NCI-H446 treated with DMSO at 0.1 percent for 48 hours (cell line): ENCODE measurements at places on chromosomes 11 and 22.
A peak's percentile ranks its signal among the peaks of the same experiment; 100 is the strongest.

GRCh38 chr22:24125941-24126340, 55.3 kb upstream of the SUSD2 start:
- no peak for DNase-seq

GRCh38 chr11:11251394-11251970, 101.6 kb downstream of the CSNK2A3 start:
- DNase-seq, result no peak

- DNase-seq, result peak; percentile 58
These were observed 93.9 kb downstream of the TECTA start for GRCh38 chr11:121194731-121195596.

GRCh38 chr11:85551881-85552280, 75.3 kb downstream of the DLG2 start:
- DNase-seq, result no peak

DNA sequence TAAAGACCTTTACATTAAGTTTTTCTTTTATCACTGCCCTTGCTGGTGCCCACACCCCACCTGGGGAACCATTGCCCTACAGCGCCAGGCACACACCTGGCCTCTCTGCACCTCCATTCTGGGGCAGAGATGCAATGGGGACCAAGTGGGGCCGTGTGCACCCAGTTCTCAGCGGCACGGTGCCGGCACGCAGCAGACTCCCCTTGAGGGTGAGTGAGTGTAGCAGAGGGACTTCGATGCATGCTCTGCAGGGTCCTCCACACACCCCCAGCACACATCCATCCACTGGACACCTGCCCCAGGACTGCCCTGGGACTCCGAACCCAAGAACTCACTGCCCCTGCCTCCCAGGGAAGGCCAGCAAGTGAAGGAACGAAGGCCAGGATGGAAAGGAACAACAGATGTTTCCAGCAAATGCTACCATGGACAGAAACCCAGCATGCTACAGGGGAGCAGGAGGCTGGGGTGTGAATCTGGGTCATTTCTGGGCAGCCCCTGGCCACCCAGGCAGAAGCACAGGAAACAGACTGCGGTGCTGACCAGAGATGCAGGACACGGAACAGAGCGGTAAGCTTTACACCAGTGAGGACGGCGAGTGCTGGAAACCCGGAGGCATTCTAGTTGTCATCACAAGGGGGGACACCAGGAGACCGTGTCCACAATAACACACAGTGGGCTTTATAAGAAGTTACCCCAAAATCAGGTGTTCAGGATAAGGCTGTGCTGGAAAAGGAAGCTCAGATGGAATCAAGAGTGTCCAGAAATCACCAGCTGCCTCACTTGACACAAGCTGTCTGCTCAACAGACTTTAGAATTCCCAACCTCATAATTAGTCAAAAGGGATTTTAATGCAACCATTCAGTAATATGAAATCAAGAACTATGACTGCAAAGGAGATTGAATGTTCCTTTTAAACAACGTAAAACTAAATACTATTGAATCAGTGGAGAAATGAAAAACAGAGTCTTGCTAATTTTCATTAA, 32.7 kb upstream of the MOB2 start:
- DNase-seq, result no peak

DNA sequence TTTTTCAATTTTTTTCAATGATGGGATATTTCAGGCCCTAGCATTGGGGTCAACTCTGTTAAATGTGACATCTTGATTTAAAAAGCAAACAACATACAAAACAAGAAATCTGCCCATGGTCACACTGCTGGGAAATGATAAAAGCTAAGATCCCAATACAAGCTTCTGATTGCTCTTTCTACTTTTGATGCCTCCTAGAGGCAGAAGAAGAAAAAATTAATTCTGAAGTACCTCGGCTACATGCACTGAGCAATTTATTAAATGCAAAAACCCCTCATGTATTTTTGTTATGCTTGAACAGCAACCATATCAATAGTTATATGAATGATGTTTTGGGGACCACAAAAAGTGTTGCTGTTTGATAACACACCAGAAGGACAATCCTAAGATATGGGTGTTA, 342.1 kb upstream of the NARS2 start:
- no peak for DNase-seq

DNA sequence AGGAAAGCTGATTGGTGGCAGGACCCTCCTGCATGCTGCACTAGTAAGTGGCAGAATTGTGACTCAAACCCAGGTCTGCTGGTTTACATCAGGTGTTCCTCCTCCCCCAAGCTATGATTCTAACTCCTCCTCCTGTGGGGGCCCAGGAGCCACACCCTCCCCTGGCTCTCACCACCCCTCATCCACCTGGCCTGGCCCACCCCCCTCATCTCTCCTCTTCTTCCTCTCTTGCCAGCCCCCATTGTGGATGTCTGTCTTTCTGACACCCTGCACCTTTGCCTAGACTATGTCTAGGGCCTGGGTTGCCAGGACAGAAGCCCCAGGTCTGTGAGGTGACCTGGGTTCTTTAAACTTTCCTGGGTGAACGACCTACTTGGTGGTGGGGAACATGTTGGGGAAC, 59.9 kb downstream of the GRIK4 start:
- DNase-seq, result no peak

GRCh38 chr11:134932761-134933160, 520.7 kb upstream of the B3GAT1 start:
- DNase-seq, result no peak

- no peak for DNase-seq
These were observed 1.1 kb upstream of the PLXNB2 start for GRCh38 chr22:50308597-50308935.

- DNase-seq, result no peak
These were observed 24.6 kb upstream of the DGAT2 start for GRCh38 chr11:75743711-75744563.

DNA sequence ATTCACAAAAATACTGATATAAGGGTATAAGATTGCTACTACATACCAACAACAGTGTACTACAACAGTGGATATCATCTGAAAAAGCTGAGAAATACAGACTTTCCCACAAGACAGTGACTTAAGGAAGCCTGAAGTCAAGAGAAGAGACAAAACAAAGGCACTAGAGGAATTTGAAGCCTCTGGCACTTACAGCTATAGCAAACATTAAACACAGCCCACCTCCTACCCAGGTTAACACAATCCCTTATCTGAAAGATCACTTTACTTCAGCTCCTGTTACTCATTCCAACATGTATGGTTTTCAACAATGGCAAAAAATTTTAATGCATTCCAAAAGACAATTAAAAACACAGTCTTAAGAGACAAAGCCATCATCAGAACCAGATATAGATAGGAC, 388.5 kb downstream of the JRKL start:
- DNase-seq, result no peak

DNA sequence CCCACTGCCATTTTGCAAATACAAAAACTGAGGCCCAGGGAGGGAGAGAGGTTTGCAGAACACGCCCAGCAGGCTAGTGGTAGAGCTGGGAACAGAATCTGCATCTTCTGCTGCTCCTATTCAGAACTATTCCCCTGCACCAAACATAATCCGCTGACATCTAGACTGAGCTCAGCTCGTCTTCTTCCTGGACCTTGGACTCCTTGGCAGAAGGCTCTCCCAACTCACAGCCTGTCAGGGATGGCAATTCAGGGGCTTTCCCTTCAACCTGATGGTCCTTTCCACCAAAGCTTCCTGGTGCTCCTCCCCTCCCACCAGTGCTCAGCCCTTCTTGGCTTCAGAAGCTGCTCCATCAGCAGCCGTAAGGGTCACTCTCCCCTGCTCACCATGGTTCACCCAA, 9.5 kb upstream of the NPAS4 start:
- no peak for DNase-seq

DNA sequence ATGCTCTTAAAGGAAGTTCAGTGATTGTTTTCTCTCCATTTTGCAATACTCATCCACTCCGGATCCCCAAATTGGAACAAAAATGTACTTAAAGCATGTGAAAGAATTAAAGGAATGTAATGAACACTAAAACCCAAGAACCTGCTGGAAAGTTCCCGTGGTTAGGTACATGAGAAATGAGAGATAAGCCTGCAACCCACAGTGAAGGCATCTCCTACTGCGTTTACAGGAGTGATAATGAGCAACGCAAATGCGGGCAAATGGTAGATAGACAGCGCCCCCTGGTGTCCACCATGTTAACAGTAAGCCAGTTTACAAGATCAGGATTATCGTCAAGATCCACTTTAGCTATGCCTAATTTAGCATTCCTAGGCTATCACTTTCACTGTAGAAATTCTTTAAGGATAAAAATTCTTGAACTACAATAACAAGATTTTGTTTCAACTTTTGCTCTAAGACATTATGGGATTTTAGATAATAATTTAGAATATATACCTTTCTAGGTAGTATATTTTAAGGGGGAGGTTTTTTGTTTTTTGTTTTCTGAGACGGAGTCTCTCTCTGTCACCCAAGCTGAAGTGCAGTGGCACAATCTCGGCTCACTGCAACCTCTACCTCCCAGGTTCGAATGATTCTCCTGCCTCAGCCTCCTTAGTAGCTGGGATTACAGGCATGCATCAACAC, 29.9 kb downstream of the ALG9 start:
- peak; percentile 51 for DNase-seq

GRCh38 chr11:45104790-45105084, 41.7 kb upstream of the PRDM11 start:
- DNase-seq, result no peak

DNA sequence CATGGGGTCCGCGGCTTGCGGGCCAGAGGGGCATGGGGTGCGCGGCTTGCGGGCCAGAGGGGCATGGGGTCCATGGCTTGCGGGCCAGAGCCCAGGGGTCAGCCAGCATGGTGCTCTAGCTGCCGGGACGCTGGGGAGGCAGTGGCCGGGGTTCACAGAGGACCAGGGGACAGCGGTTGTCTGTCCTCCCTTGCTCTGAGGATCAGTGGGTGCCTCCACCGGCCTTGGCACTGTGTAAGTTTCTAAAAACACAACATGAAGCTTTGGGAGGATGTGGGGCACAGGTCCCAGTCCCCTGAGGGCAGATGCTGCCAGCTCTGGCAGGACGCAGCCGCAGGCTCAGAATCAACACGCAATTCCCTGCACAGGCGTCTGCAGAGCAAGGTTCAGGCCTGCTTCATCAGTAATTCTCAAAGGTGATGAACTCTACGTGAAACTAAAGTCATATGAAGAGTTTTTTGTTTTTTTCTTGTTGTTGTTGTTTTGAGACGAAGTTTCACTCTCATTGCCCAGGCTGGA, 3.0 kb downstream of the MLC1 start:
- DNase-seq, result no peak

- no peak for DNase-seq
These were observed 33.1 kb downstream of the KCNQ1 start for GRCh38 chr11:2477936-2478335.

GRCh38 chr11:78930810-78931523, 356.3 kb upstream of the NARS2 start:
- no peak for DNase-seq

- DNase-seq, result no peak
These were observed 33.4 kb upstream of the SORL1 start for GRCh38 chr11:121418625-121419114.

DNA sequence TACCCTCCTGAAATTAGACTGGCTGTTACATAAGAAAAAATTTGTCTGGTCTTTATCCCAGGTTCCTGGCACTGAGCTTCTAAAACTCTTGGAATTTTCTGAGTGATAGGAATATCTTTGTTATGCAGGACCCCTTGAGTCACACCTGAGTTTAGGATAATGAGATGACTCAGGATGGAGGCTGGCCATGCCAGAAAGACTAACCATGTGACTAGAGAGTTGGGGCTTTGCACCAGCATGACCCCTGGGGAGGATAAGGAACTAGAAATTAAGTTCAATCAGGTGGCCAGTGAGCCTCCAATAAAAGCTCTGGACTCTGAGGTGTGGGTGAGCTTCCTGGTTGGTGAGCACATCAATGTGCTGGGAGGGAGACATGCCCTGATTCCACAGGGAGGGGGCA, 88.1 kb downstream of the XRRA1 start:
- no peak for DNase-seq

- DNase-seq, result no peak
These were observed 42.5 kb downstream of the GALNT18 start for GRCh38 chr11:11579012-11579988.

- DNase-seq, result no peak
These were observed 11.9 kb downstream of the GLB1L2 start for GRCh38 chr11:134343646-134344045.

DNA sequence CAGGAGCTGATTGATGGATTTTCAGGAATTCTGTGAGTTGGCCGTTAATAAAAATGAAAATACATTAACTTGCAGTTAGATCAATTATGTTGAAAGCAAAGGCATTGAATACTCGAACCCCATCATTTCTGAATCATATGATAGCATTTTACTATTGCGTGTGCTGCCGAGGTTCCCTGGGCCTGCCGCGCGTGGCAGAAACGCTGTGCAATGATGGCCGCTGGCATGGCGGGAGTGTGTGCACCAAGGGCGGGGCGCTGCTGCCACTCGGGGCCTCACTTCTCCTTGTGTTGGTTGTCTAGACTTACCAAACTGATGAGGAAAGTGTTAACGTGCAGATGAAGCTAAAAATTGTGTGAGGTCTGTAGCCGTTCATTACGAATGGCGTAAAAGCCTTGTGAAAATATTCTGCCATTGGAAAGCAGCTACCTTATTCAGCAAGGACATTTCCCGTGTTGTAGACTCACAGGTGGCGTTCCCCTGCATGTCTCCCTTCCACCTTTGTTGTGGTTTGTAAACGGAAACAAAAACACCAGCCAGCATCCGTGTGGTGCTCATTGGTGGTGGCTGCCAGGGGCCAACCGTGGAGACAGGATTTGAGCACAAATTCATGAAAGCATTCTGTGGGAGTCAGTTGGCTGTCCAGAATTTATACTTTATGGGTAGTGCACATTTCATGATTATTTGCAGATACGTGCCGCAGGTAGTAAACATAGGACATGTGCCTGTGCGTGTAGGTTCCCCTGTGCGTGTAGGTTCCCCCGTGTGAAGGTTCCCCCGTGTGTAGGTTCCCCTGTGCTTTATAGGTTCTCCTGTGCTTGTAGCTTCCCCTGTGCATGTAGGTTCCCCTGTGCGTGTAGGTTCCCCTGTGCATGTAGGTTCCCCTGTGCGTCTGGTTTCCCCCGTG, 5.9 kb upstream of the GRAMD4 start:
- DNase-seq, result no peak

GRCh38 chr11:10452211-10452767, 2.8 kb upstream of the AMPD3 start:
- DNase-seq, result no peak

GRCh38 chr11:78717041-78717440, 142.4 kb upstream of the NARS2 start:
- no peak for DNase-seq

- DNase-seq, result no peak
These were observed 4.3 kb downstream of the RELA start for GRCh38 chr11:65658174-65659021.

- no peak for DNase-seq
These were observed 22.1 kb downstream of the OR8G5 start for GRCh38 chr11:124278261-124278660.

- DNase-seq, result no peak
These were observed 7.6 kb upstream of the FOLR3 start for GRCh38 chr11:72127923-72128322.

- DNase-seq, result no peak
These were observed 36.4 kb downstream of the PITPNB start for GRCh38 chr22:27882507-27883290.

GRCh38 chr11:111001986-111002611, 243.4 kb upstream of the POU2AF2 start:
- no peak for DNase-seq
